NCI-H1092 (cell line): ENCODE measurements at places on chromosomes 2 and 18.

DNA sequence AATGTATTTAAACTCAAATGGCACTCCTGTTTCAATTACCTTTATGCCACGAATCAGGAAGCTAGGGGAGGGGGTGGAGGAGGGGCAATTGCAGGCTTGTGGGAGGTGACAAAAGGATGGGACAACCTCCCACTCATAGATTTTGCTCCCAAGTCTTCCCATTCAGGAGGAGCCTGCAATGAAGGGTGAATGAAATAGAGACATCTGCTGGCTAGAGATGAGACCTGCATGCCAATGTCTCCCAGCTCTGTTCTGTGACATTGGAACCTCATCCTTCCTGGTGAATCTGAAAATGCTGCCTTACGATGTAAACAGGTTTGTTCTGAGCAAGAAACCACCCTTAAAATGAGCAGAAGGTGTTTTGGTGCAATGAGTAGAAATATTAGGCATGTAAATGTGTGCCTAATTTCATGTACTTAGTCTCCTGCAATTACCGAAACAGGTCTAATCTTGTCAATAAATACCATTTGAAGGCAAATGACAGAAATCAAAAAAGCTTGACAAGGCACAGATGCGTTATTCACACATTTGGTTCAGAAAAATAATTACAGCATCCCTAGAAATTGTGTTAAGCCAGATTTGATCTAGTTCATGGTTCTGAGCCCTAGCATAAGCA lies 2.7 kb upstream of the PID1 start:
- peak; percentile 30 for DNase-seq

GRCh38 chr2:159449504-159450124 lies 163.1 kb upstream of the WDSUB1 start:
- no peak for DNase-seq

DNA sequence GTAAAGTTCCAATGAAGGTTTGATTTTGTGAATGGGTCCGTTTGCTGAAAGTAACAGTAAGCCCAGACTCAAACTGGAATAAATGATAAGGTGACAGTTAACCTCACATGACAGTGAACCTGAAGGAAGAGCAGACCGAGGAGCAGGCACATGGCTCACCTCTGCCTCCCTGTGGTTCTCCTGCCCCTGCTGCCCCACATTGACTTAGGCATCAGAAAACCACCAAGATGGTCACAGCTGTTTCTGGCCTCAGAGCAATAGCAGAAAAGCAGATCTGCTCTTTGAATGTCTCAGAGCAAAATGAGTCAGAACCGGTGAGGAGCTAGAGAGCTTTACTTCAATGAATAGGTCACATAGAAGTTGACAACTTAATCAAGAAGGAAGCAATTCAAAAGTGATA lies 487.6 kb downstream of the METTL4 start:
- no peak for DNase-seq

- no peak for DNase-seq
Measured at GRCh38 chr2:138125306-138126288, 161.3 kb downstream of the HNMT start.

GRCh38 chr18:11323359-11323819 lies 174.0 kb upstream of the PIEZO2 start:
- no peak for DNase-seq

DNA sequence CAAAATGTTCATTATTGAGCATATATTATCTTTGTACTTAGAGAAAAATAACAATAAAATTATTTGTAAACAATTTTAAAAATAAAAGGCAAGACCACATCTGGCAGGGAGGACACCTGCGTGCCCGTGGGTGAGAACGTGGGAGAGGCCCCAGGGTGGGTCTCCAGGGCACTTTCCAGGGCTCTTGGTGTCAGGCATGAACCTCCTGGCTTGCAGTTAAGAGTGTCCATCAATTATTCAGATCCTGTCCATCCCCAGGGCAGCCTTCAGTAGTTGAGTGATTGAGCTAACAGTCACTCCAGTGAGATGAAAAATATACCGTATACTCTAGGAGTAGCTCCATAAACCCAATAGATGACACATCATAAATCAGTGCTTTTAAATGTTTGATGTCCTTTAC lies 49.7 kb downstream of the TPO start:
- no peak for DNase-seq

GRCh38 chr2:77421971-77422370 lies 100.2 kb downstream of the LRRTM4 start:
- no peak for DNase-seq

DNA sequence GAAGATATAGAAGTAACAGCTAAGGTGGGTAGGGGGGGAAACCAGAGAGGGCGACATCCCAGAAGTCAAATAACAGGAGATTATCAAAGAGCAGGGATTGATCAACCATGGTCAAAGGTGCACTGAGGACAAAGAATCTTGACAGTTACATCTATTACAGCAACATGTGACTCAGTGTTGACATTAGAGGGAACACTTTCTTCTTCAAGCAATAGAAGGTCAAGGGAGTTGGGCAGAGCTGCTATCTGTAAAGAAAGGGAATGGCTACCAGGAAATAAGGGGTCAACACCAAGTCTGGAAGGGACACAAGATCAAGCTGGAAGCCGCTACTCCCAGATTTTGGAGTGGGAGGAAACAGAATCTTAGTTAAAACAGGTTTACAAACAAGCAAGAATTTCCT lies 611.0 kb downstream of the TSN start:
- DNase-seq, result no peak

- no peak for DNase-seq
Measured at GRCh38 chr2:235621736-235622135, 127.9 kb downstream of the AGAP1 start.

DNA sequence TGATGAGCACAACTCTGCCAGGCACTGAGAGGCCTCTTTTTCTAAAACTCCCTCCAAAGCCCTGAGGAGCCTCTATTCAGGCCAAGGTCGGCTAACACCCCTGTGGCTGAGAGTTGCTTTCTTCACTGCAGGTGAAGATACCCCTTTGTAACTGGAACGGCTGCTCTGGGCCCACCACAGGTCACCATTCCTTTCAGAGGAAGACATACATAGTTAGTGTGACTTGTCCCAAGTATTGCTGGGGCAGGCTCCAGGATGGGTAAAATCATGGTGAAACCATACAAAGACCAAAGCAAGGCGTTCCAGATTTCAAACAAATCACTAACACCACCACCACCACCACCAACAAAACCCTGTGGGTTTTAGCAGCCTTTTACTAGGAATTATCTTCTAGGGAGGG lies 36.8 kb downstream of the CHST10 start:
- no peak for DNase-seq

GRCh38 chr18:8800445-8800844 lies 95.1 kb downstream of the MTCL1 start:
- DNase-seq, result no peak

DNA sequence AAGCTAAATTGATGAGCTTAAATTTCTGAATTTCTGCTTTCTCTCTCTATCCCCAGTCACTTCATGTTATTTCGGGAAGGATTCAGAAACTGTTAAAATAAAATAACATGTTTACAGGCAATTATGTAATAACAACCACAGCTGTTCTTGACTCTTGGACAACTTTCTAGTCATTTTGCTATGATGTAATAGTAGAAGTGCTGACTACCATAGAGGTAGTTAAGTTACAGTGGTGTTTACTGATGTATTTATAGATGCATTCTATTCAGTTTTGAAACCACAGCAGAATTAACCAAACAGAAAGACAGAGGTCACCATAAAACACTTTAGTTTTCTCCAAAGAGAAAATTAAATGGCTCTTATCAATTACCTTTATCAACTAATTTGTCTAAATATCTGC lies 1292.0 kb upstream of the CHAC2 start:
- no peak for DNase-seq

GRCh38 chr2:54503192-54503591 lies 47.1 kb downstream of the SPTBN1 start:
- DNase-seq, result no peak

GRCh38 chr2:240586919-240587800 lies 626 bp downstream of the CAPN10 start:
- peak; percentile 31 for DNase-seq

GRCh38 chr2:42926434-42927333 lies 134.3 kb upstream of the HAAO start:
- DNase-seq, result peak; percentile 34

DNA sequence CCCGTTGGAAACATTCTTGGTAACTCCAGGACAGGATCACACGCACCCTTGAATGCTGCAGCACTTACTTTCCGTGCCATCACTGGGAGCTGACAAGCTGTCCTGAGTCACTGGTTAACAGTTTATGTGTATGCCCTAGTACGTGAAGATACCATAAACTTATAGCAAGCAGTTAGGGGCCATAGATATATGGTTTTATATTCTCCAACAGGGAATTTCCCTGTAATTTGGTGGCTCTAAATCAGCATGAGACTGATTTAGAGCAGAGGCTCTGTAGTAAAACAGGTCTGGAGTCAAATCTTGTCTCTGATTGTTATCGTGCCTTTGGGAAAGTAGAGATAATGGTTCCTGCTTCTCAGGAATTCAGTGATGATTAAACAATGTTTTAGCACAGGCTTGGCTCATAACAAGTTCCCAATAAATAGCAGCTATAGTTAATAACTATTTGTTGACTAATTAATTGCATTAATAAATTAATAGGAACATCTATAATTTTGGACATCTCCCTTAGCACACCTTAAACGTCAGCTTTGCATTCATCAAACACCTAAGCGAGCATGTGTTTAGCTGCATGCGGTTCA lies 215.2 kb downstream of the VAPA start:
- DNase-seq, result no peak

GRCh38 chr18:54127759-54128378 lies 96.6 kb downstream of the MBD2 start:
- peak; percentile 29 for DNase-seq

DNA sequence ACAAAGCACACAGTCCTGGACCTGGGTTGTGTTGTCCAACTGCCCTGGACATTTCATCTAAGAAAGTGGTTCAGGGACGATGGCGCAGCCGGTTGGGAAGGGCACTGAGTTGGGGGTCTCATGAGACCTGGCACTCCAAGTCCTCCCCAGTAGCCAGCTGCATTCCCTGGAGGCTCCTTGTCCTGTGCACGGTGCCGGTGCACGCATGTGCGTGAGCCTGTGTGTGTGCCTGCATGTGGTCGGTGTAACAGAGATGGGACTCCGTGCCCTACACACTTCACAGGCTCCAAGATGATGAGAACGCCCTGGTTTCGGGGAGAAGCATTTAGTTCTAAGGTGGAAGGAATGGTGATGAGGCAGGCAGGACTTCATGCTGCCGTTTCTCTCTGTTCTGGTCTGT lies 124.9 kb upstream of the PXDN start:
- DNase-seq, result no peak

DNA sequence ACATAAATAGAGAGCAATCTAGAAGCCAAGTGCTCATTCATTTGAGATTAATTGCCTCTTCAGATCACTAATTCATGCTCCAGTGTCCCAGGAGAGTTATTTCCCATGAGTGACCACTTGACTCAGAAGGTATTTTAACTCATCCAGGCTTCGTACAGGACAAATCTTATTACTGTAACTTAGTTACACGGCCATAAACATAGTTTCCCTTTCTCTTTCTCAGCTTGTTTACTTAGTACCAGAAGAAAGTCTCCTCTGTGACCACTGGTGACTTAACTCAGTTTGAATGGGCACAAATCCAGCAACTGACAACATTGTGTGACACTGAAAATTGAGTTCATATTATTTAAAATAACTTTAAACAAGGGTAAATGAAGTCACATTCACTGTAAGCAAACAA lies 25.3 kb downstream of the MMADHC start:
- no peak for DNase-seq

GRCh38 chr2:207394812-207395534 lies 134.8 kb upstream of the CREB1 start:
- DNase-seq, result no peak
